ENCODE measurements at places on chromosomes 16 and 17.
A peak's percentile ranks its signal among the peaks of the same experiment; 100 is the strongest.

DNA sequence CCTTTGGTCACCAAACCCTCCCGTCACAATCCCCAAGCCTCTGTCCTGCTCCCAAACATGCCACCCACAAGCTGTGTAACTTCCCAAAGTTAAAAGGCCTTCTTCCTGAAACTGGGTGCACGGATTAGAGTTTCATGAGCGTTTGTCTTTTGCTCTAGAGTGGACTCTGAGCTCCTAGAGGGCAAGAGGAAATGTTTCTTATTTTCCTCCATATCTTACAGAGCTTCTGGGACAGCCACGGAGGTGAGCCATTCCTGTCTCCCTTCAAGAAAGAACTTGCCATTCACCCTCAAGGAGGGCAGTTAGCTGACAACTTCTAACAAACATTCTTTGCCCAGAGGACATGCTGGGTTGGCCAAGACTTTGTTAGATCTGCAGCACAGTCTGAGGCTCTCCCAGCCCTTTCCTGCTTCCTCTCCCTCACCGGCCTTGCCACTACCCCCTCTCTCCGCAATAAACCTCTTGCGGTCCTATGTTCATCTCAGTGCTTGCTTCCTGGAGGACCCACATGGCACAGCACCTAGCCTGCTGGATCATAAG, 2.6 kb upstream of the MYCBPAP start:
- DNase-seq = no peak

DNA sequence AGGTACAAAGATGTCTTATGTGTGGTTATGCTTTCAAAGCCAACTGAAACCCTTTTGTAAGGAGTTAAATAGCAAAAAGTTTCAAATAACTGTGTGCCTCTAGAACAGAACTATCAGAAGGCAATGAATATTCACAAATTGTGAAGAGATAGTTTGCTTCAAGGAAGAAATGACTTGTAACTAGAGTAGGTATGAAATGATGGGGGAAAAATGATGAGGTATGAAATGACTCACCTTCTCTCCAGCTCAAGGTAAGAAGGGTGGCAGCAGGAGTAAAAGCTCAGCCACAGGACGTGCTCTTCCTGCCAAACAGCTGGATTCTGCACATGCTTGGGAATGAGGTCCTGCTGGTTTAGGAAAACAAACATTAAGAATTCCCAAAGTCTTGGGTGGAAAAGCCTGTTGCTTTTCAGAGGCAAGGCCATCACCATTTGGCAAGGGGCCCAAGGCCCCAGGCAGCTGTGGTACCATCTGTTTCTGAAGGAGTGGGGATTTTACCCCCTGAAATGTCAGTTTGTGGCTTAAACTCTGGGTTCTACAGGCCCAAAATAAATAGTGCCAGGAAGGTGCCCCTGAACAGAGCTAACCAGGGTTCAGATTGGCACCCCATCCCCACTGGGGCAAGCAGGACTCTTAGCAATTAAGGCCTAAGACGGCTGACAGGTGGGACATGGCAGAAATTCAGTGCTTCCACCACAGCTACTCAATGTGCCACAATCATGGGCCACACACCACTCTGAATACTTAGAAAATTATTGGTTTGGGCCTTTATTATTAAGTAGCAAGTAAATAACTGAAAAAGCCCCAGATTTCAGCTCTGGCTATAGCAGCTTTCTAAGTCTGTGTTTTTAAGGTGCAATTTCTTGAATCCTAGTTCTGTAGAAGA, 13.3 kb downstream of the HERPUD1 start:
- no peak for DNase-seq

DNA sequence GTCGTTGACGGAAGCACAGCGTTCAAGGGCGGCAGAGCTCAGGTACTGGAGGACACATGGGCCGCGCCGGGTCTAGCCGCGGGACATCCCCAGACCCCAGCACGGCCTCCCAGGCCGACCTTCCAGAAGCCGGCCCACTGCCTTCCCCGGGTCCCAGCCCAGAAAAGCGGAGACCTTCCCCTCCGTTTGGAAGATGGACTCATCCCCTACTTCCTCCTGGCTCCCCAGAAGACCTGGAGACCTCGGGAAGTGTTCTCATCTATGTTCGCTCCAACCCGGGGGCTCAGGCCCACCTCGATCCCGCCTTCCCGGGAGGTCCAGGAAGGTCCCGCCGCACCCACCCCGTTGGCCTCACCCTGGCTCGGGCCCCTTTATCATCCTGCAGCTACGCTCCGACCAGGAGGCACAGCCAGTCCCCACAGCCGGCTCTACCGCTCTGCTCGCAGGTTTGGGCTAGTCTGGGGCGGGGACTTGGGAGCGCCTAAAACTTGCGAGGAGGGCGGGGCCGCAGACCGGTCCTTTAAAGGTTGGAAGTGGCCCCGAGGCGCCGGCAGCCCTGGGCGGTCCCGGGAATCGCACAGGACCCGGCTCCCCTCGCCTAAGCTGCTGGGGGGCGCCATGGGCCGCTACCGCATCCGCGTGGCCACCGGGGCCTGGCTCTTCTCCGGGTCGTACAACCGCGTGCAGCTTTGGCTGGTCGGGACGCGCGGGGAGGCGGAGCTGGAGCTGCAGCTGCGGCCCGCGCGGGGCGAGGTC, at the start of gene ALOX12:
Gene ALOX12, plus strand, starts transcription at position 550 of the 756 bp plus-strand sequence. Its CDS starts 69 bp downstream, at position 619.
- no peak for DNase-seq

GRCh38 chr17:47251421-47251940, 2.1 kb upstream of the ITGB3 start:
- DNase-seq = no peak

DNA sequence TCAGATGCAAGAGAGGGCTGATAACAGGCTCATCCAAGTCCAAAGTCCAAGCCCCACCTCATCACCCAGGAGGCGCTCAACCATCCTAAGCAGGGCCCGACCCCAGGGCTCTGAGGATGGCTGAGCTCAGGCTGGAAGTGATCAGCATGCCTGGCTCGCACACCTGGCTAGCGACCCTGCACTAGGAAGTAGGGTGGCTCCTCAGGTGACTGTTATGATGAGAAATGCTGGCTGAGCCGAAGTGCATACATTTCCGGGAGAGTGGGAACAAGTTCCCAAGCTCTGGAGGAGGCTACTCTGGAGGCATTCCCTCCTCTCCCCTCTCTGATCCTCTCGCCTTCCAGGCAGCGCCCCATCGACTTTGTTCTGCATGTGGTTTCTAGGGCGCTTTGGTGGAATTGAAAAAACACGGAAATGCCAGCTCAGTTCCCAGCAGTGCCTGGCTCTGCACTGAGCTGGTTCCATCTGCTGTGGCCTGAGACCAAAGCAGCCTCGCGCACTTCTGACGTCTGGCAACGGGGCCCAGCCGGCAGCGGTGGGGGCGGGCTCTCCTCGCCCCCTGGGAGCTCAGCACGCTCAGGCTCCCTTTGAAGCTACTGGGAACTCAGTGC, 130.3 kb downstream of the IRF8 start:
- no peak for DNase-seq

DNA sequence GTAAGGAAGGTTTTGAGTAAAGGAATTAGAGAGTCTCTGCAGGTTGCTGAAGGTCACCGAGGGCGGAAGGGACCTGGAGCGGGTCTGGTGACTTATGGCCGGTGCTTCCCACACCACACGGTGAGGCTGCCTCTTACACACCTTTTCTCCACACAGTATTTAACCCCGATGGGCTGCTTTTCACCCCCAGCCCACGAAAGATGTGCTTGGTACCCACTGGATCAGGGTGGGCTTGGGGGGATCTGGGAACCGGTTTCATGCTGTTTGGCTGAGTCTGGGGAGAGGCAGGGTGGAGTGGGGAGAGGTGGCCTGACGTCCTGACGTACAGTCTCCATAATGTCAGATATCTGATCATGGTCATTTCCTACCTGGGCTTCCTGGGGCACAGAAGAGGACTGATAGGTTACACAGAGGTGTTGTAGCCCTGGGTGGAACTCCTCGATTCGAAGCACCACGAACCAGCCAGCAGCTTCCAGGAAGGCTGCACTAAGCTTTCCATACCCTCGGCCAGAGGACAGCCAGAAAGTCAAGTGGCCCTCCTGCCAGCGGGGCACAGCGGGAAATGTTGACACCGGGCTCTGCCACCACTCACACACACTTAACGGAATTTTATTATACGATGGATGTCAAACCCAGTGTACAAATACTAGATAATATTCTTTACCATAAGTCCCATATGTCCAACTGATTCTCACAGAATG, 34.0 kb downstream of the OR1D5 start:
- DNase-seq = no peak

- DNase-seq = no peak
Observed at GRCh38 chr17:48754500-48755261, 26.1 kb upstream of the HOXB13 start.

GRCh38 chr17:60356940-60357339, 35.0 kb downstream of the USP32 start:
- no peak for DNase-seq

DNA sequence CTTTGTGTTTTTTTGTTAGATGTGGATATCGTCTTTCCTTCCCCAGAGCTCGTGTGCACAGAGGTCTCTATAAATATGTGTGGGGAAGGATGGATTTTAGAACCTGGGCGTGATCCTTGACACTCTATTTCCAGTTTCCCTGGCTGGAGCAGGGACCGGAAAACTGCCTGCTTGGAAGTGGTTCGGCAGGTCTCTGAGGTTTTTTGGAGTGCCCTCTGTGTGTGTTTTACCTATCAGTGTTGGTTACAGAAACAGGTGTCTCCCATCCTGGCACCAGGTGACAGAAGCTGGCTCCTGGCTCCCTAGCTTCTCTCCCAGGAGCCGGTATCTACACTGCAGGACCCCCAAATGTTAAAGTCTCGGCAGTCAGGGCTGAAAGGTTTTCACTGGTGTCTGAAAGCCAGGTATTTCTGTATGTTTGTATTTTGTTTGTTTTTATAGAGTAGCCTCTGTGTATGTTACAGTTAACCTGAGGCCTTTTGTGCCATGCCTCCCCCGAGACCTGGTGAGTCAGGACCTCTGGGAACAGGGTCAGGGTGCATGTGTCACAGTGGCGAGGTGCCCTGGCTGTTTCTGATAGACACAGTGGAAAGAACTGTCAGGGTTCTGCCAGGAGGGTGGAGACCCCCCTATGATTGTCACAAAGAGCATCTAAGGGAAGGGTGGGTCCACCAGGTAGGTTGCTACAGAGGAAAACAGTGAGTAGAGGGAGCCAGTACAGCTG, 31.3 kb downstream of the ZC3H18 start:
- DNase-seq = no peak

DNA sequence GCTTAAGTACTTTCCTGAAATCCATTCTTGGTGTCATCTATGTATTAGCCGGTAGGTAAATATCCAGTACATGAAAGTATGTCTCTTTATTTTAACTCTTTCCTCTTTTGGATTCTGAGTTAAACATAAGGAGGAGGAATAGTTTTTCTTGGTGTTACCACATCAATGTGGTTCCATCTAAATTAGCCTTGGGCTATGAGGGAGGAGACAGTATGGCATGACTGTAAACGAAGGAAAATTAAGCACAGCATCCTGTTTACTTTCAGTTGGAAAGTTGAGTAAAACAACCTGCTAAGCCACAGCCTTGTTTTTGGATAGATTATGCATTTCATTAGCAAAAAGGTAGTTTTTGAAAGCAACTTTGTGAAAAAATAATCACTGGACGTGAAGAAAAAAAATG, 693.0 kb upstream of the SOX9 start:
- DNase-seq = no peak

DNA sequence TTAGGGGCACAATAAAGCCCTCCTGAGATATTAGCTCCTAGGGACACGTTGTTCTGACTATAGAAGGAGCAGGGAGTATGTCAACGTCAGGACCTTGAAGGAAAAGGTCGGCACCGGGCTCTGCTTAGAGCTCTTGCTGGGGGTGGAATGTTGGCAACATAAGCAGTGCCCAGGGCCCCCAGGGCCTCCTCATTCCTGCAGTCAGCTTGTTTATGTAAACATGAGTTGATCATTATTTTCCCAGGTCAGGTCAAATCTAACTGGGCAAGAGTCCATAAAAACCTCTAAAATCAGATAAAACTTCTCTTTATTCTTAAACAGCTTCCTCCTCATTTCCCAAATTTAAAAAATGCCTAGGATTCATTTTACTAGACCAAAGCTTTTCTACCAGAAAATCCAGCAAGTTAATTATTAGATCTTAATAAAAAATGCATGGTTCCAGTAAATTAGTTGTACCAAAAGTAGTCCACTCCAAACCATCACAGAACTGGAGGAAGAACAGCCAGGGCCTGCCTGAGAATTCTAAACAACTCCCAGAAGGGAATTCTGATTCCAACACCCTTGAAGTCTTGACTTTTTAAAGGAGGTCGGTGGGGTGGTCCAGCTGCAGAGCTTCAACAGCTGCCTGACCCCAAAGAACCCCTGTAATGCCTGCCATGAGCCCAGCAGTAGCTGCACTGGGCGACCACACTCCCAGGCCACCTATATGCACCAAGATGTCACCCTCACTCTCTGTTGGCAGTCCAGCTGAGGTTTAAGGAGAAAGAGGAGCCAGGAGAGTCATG, 54.3 kb downstream of the AMFR start:
- peak; percentile 53 for DNase-seq

DNA sequence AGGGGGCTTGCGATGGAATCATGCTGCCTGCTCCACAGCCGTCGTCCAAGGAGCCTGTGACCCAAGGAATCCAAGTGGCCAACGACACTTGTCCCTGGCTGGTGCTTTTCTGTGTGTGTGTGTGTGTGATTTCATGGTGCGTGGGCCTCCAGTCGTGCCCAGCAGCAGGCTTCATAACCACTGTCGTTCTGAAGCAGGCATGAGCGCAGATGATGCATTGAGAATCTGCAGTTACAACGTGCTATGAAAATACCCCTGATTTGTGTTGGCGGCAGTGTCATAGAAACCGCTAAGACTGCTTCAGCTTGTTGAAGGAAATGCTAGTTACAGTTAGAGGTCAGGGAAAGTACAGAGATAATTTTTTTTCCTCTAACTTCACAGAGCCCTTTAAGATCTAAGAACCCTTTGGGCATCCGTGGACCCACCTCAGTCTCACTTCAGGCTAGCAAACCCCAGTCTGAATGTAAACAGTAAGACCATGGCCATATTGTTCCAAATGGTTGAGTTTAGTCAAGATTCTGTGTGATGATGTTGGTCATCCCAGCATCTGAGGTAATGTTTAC, 15.6 kb downstream of the C16orf90 start:
- DNase-seq = no peak

DNA sequence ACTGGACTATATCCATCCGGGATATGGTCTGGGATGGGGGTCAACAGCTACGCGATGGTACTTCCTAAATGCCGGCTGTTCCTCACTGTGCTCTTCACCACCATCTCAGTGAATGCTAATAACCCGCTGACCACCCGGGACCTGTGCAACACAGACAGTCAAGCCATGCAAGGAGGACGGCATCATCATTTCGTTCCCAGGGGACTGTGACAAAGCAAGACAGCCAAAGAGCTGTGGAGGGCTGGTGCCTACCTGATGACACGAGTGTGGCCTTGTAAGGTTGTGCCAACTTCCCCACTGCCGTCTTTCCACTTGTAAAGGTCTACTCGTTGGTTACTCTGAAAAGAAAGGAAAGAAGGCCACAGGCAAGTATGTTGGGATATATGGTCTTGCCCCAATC, 33.7 kb downstream of the WDR59 start:
- DNase-seq = no peak

Measured in HTR-8/SVneo (cell line).